ENCODE measurements at places on chromosomes 3 and 15.

GRCh38 chr3:13015286-13016082, 57.7 kb downstream of the IQSEC1 start:
- DNase-seq: no peak

DNA sequence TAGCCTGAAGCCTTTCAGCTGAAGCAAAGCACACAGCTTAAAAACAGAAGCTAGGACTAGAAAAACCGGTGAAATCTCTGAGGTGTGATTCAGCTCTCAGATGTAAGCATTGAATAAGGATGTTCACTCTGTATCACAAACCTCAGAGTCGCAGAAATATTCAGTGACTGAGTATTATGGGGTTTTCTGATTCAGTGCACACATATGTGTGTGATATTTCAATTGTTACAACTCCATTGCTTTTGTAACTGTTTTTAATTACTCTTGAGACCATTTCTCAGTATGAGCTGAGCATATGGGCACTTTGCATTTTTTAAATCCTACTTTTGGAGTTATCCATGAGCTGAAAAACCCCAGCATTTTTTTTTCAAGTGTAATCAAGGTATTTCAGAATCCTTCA, 868.8 kb downstream of the NTRK3 start:
- no peak for DNase-seq

DNA sequence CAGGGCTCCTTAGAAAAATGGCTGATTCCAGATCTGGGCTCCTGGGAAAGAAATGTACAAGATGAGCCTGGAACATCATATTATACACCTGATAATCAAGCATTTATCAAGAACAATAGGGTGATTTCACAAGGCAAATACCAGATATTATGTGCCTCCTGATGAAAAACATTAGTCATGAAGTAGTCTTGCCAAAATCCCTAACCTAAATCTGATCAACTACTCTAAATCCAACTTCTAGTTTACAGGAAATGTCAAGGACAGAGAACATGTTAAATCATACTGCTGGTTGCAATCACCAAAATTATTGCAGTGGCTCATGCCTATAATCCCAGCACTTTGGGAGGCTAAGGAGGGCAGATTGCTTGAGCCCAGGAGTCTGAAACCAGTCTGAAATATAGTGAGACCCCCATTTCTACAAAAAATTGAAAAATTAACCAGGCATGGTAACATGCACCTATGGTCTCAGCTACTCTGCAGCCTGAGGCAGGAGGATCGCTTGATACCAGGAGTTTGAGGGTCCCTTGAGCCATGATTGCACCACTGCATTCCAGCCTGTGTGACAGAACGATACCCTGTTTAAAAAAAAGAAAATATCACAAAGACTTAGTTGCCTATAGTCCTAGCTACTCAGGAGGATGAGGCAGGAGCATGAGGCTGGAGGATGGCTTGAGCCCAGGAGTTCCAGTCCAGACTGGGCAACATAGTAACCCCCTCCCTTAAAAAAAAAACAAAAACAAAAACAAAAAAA, 34.9 kb upstream of the ATP13A3 start:
- DNase-seq: no peak

GRCh38 chr3:188369526-188369925, 215.6 kb downstream of the LPP start:
- DNase-seq: no peak

DNA sequence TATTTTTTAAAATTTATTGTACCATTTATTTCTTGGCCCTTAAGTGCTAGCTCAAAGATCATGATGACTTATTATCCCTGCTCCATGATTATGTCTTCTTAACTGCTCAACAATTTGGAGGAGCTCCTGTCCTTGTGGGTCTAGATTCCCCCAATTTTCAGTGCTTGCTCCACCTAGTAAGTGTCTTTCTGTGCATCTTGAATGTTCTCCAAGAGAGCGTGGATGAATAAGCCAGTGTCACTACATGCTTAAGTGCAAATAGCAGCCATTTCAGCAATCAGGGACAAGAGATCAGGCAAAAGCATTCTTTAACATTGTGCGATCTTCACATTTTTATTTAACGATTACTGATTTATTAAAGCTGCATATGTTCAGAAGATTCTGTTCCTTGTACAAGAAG, 99.4 kb downstream of the ALCAM start:
- DNase-seq: no peak

DNA sequence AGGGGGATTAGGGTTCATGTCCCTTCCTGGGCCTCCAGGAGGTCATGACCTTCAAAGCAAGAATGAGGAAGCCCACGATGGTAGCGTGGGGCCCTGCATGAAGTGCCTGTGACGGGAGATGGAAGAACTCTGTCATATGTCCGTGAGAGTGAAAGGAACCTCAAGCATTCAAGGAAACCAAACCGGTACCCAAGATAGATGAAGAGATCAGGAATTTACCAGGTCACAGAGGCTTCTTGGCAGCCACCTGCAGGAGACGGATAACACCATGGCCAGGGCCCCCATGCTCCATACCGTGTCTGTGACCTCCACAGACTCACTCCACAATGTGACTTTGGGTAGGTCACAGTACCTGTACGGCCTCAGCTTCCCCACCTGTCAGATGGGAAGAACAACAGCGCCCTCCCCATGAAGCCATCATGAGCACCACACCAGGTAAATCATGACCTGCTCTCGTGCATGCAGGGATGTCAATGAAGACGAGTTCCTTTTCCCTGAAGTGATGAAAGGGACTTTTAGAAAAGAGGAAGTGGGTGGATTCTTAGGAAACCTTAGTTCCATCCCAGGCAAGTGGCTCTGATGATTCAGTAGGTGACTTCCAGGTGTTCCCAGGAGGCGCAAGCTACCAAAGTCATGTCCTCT, 23.3 kb upstream of the CYP11A1 start:
- no peak for DNase-seq

DNA sequence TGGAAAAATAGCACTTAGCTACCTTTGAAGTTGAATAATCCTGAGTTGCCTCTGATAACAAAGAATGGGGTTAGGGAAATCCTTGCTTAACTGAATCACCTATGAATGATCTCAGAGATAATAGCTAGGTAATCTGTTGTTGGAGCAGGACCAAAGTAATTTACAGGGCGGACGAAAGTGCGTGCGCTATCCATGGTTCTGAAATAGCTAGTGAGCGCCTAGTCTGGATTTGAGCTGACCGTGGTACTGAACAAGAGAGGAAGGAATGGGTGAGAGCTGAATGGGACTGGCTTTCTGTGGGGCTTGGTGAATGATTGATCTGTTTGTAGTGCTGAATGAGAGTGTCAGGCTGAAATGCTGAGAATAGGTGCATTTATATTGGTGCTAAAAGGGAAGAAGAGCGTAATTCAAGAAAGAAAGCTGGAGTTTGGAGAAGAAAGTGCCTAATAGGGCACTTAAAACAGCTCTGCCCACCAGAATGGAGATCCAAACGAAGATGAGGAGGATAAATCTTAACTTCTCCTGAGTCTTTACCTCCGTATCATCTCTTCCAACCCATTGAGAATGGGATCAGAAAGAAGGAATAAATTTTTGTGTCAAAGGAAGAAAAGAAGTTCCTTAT, 10.1 kb downstream of the SCN10A start:
- no peak for DNase-seq

- DNase-seq: no peak
These were observed 713.9 kb upstream of the GBE1 start for GRCh38 chr3:82475306-82475705.

GRCh38 chr3:50347187-50347813, 1.8 kb upstream of the ZMYND10 start:
- DNase-seq: no peak

DNA sequence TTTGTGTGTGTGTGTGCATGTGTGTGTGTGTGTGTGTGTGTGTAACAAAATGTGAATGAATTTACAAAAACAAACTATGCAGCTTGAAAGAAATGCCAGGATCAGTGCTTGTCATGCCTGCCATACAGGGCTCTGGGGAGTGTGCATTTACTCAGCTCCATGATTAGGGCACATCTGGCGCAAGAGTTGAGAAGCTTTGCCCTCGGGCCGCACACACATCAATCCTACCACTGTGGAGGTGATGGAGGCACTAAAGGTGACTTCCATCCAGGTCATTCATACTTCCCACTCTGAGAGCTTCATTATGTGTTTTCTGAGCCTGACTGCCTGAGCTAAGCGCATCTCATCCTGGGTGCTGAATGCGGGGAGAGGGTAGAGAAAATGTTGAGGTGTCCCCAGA, 72.0 kb upstream of the ZBED2 start:
- no peak for DNase-seq
